ENCODE measurements at places on chromosomes 6 and 20.

- no peak for DNase-seq
Measured at GRCh38 chr6:35483893-35484645, 12.8 kb downstream of the TEAD3 start.

- peak; percentile 38 for DNase-seq
Measured at GRCh38 chr6:152863618-152864326, 113.2 kb downstream of the VIP start.

GRCh38 chr6:36546308-36546919, 865 bp downstream of the STK38 start:
- DNase-seq, result peak; percentile 24

- DNase-seq, result no peak
Measured at GRCh38 chr6:127451388-127451787, 7.8 kb downstream of the KIAA0408 start.

- DNase-seq, result no peak
Measured at GRCh38 chr20:47673671-47673955, 111.7 kb downstream of the SULF2 start.

DNA sequence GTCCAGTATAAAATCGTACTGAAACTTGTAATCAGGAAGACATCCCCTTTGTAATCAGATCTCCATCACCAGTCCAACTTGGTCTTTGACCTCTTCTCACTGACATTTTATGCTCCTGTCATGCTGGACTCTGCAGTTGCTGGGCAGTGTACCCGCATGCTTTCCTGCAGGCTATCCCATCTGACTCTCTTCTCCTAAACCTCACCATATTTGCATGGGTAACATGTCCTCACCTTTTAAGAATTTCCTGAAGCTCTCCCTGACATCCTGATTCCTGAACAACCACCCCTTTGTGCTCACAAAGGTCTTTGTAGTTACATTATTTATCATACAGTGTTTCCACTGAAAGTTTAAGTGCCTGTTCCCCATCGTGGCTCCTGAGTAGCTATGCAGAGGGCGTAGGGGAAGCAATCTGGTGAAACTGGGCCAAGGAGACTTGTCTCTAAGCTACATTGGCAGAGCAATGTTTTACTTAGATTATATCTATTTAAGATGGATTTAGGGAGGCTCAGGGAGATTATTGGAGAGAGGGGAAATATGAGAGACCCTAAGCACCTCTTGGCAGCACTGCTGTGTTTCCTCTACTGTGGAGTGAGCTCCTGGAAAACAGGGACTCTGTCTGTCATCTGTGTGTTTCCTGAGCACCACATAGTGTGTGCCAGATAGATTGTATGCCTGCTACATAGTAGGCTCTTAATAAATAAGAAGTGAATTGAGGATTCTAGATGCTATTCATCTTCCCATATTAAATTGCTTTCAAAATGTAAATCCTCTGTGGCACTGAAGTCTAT, 124.0 kb downstream of the LAMA2 start:
- DNase-seq, result no peak

DNA sequence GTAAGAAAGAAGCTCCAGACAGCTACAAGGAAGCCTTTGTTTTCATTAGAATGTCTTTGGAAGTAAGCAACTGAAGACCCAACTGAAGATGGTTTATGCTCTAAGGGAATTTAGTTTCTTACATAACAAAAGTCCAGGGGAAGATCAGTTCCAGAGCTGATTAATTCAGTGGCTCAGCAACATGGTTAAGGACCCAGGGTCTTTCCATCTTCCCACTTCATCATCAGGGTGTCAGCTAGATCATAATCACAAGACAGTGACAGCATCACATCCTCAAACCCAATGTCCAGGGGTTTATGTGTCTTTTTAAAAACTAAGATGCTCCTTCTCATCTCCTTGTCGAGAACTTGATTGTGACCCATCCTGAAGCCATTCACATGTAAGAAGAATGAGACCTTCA, 119.7 kb upstream of the PRDM1 start:
- no peak for DNase-seq

- DNase-seq, result no peak
Measured at GRCh38 chr20:14406495-14406894, 69.1 kb upstream of the FLRT3 start.

- no peak for DNase-seq
Measured at GRCh38 chr6:132527791-132528190, 10.3 kb upstream of the TAAR9 start.

DNA sequence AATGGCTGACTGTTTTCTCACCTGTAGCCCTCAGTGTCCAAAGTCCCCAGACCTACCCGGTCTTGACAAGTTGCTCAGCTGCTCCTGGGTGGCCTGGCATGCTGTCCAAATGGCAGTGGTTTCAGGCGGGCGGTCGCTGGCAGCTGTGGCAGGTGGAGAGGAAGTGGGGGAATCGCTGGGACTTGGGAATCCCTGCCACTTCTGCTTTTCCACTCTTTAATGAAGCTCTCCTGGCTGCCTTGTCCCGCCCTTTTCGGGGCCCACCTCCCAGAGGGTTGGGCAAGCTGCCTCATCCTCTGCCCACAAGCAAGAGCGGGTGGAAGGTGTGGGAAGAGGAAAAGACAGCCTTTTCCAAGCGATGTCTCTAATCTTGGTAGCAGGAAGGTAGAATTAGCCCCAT, at the start of gene OCSTAMP:
TSS of gene OCSTAMP (minus strand) at position 194 of the 400 bp plus-strand sequence. CDS start at position 100, 94 bp downstream.
- no peak for DNase-seq

- DNase-seq, result no peak
Measured at GRCh38 chr6:36938536-36938935, 16.0 kb upstream of the PI16 start.

DNA sequence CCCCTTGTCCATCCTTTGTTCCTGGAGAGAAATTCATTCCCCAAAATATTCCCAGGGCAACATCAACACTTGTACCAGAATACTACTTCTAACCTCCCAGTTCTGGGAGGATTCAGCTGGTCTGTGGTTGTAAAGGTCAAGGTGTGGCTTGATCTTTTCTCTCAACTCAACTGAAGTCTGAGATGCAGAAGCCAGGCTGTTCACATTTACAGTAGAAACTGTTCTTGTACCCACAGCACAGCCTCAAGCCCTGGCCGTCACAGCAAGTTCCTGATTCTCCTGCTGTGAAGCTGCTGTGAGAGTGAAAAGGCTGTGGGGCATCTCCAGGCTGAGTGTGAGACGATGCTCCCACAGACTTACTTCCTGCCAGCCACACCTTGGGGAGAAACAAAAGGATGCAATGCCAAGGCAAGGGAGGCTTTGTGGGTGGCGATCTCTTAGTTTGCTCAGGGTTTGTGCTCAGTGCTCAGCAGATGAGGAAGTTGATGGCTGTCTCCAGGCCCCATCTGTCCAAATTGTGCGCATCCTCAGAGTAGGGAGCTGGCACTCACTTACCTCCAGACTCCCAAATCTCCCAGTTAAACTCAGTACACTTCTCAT, 143.9 kb upstream of the FOXA2 start:
- DNase-seq, result no peak

DNA sequence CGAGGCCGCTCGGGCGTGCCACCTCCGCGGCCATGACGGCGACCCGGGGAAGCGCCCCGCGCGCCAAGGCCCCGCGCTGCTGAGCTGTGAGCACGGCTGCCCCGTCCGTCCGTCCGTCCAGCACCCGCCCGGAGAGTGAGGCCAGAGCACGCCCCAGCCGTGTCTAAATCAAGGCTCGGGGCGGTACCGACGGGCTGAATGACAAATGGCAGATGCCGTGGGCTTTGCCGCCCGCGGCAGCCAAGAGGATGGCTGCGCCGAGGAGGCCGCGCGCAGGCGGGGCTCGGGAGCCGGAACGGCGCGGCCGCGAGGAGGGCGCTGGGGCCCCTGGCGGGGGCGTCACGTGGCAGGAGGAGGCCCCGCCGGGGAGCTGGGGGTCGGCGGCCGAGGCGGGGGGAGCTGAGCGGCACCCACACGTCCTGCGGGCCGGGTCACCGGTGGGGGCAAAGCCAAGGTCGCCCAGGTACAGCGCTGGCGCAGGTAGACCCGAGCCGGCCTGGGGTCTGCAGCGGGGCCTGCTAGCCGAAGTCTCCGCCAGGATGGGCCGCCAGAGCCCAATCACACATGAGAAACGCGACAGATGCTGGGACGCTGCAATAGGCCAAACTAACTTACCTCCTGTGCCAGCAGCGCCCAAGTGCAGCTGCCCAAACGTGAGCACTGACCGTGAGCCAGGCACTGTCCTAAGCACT, at the start of gene PLAGL1:
TSS of gene PLAGL1 (minus strand) at position 140 of the 692 bp plus-strand sequence. CDS start 60,123 bp downstream, outside the sequence.
- DNase-seq, result peak; percentile 79

- DNase-seq, result no peak
Measured at GRCh38 chr20:8711501-8711900, 357.4 kb upstream of the PLCB4 start.

- no peak for DNase-seq
Measured at GRCh38 chr6:1538810-1539478, 70.8 kb upstream of the FOXC1 start.

- no peak for DNase-seq
Measured at GRCh38 chr6:13470238-13471140, 16.9 kb downstream of the GFOD1 start.

- no peak for DNase-seq
Measured at GRCh38 chr6:36627801-36628246, 33.7 kb downstream of the SRSF3 start.

DNA sequence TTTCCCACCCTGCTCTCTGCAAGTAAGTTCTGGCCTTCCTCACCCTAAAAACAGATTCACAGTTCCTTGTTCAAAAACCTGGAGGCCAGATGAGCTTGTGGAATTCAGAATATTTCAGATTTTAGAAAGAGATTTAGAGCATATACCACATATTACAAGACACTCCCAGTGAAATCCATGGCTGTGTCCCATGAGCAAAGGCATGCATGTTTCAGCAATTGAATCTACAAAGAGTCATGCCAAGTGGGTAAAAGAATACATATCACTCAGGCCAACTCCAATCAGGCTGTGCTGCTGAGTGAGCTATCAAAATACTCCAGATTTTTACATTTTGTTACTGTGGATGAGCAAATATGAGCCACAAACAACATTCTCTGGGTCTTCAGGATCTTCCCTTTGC, 10.2 kb upstream of the NEDD9 start:
- DNase-seq, result no peak

GRCh38 chr6:160730911-160731310, 28.9 kb downstream of the PLG start:
- no peak for DNase-seq

DNA sequence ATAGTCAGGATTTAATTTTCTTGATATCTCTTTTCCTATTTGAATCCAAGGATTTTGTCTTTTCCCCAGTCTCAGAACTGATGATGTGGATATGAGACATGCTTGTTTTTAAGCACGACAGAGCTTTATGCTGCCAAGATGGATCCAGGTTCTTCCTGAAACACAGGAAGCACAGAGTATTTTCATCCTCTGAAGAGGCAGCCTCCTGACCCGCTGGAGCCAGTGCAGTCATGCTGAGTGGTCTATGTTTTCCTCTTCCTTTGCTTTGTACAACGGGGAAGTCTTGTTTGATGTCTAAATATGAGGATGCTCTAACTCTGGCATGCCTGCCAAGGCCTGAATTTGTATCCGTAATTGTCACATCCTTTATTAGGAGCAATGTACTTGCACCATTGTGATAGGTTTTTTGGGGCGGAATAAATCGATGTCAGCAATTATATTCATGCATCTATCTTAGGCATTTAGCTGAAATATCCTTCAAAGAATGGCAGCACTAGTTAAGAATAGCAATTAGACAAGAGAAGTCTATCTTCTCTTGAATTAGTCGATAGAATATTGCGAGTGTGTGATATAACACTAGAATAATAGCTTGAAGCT, 407.1 kb upstream of the JAG1 start:
- no peak for DNase-seq

- DNase-seq, result no peak
Measured at GRCh38 chr20:42576167-42576566, 613.5 kb downstream of the PTPRT start.

- DNase-seq, result no peak
Measured at GRCh38 chr6:13990796-13991195, 66.0 kb downstream of the RNF182 start.

DNA sequence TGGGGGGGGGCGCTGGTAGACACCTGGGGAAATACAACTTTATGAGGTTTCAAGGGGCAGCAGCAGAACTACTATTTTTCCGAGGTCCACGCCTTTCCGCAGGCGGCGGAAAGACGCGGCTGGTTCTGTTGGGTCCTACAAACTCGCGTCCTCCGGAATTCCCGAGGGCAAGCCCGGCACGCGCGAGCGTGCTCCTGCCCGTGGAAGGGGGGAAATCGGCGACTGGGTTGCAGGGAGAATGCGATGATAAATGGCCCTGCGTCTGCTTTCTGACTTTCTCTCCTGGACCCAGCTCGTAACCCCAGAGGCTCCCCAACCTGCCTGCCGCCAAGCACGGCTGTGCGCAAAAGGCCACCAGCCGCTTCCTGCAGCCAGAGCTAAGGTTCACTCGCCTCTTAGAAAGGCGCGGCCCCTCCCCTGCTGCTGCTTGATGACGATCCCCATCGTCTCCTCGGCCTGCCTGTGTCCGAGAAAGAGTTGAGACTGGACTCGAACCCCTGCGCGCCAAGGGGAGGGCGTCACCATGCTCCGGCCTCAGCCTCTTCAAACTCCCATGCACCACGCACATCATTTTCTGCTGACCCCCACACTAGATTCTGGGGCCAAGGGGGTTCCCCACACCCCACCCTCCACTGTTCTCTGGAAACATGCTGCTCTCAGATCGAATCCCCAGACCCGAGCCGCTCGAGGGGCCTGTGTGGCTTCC, 6.7 kb downstream of the FOXA2 start:
- DNase-seq, result no peak

GRCh38 chr6:152669895-152670294, 27.8 kb upstream of the MYCT1 start:
- DNase-seq, result no peak

GRCh38 chr6:117906958-117907600, at the start of gene SLC35F1:
Gene SLC35F1 (plus strand): TSS chr6:117907264.
- peak; percentile 78 for DNase-seq

GRCh38 chr6:145814501-145815308, at the start of gene FBXO30:
Gene FBXO30 (minus strand): TSS chr6:145814795. CDS start chr6:145806405, 8,390 bp downstream.
- peak; percentile 92 for DNase-seq

- no peak for DNase-seq
Measured at GRCh38 chr20:20134941-20135575, 82.7 kb downstream of the CFAP61 start.

- no peak for DNase-seq
Measured at GRCh38 chr6:90448836-90449235, 138.0 kb downstream of the MAP3K7 start.

GRCh38 chr6:75350156-75350555, 65.6 kb upstream of the TMEM30A start:
- no peak for DNase-seq

Data from GM20000 (cell line).